ENCODE measurements at places on chromosomes 12 and 14.

DNA sequence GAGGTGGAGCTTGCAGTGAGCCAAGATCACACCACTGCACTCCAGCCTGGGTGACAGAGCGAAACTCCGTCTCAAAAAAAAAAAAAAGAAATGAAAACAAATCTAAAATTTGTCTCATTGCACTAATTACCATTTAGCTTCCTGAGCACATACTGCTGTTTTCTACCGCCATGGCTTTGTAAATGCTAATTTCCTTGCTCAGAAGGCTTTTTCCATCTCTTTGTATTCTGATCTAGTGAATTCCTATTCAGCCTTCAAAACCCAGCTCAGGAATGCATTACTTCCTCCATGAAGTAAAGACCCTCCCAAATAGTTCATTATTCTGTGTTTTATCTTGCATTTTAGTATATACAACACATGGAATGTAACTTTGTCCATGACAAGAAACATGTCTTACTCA, 33.6 kb downstream of the CEP83 start:
- no peak for DNase-seq

GRCh38 chr14:106051796-106052195, 525.4 kb downstream of the TMEM121 start:
- no peak for DNase-seq

DNA sequence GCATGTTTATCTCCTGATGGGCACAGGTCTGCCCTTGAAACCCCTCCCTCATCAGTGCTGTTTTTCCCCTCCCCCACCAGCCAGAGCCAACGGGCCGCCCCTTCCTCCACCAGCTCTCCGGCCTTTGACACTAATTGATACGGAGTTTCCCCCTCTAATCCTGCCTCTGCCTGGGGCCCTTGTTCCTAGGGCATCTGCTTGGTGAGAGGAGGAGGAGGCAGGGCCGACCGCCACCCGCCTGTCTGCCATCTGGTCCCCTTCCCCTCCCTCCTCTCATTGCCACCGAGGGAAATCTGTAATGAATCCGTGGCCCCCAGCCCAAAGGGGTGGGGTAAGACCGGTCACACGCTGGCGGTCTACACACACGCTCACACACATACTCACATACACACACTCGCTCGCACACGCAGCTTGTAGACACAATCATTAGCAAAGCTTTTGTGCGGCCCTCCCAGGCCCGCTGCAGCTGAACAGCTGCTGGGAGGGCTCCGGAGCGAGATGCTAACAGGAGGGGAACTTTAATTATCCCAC, 27.4 kb downstream of the SRRM4 start:
- no peak for DNase-seq

GRCh38 chr12:77841521-77841920, 10.8 kb downstream of the NAV3 start:
- no peak for DNase-seq
